ENCODE measurements at places on chromosomes 12 and 14.
A peak's percentile ranks its signal among the peaks of the same experiment; 100 is the strongest.

DNA sequence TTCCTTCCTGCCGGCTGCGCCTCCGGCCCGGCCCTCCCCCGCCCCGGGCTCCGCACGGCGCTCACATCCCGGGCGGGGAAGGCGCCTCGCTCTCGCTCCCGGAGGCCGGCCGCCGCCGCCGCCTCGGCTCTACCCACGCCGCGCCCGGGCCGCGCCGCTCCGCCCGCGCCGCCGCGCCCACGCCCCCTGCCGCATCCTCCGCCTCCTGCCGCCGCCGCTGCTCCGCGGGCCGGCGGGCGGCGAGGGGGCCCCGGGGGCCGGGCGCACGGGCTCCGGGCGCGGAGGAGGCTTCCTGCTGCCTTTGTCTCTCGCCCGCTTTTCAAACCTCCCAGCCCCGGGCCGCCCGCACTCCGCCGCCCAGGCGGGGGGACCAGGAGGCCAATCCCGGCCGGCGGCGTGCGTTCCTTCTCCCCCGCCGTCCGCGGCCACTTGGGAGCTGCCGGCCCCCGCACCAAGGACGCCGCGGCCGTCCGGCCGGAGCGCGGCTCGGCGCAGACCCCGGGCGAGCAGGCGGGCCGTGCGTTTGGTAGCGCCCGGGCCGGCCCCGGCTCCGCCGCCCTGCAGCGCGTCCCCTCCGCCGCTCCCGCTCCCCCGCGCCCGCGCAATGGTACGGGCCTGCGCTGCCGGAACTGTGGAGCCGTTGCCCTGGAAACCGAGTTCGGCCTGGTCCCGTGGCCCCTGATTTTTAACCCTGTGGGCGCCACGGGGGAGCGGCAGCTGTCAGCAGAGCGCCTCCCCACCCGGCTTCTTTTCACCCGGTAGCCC lies at the start of gene FBXL14:
TSS of gene FBXL14 (minus strand) at position 321 of the 765 bp plus-strand sequence. CDS start 515 bp downstream, outside the sequence.
- DNase-seq: peak; percentile 86

- DNase-seq: no peak
Measured at GRCh38 chr14:99441157-99441870, 39.3 kb downstream of the SETD3 start.

GRCh38 chr14:74635847-74636246 lies 23.8 kb upstream of the LTBP2 start:
- no peak for DNase-seq

GRCh38 chr14:101968186-101968585 lies 3.8 kb downstream of the DYNC1H1 start:
- no peak for DNase-seq

DNA sequence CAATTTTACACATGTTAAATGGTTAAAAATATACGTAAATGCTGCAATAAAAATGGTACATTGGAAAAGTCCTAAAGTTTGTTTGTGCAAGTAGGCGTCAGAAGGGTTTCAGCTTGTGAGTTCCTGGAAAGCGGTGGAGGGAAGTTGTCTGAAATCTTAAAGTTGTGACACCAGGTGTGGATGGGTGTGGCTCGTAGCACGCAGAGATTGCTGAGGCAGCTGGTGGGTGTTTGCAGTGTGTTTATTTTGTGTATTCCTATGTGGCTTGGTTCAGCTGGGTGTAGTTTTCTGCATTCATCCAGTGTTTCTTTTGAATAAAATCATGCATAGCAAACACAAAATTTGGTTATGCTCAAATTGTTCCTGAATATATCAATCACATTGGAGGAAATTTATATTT lies 136.8 kb upstream of the TBX3 start:
- no peak for DNase-seq

GRCh38 chr14:73381380-73382013 lies 76.8 kb downstream of the NUMB start:
- no peak for DNase-seq

Measured in fibroblast of skin of back (primary cell).